ENCODE measurements at places on chromosomes 7 and 10.

DNA sequence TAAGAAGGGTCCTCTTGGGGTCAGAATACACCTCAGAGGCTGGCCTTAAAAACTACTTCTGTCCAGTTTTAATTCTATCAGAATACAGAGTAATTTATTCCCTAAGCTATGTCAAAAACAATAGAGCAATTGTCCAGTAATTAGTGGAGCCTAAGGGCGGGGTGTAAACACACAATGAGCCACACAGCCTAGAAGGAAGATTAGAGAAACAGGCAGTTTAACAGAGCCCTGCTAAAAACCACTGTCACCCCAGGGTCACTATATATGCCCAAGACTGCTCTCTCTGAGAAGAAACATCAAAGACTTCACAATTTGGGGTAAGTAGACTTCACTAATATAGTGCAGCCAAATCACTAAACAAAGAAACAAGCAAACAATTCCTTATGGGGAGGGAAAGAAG is 27.2 kb upstream of the WNT2 start:
- DNase-seq: no peak

- DNase-seq: no peak
These were observed 140.3 kb upstream of the TCF7L2 start for GRCh38 chr10:112809736-112810135.

GRCh38 chr7:121339082-121339481 is 10.3 kb downstream of the WNT16 start:
- DNase-seq: no peak

- DNase-seq: no peak
These were observed 1.8 kb downstream of the PNLIPRP3 start for GRCh38 chr10:116429288-116429977.

DNA sequence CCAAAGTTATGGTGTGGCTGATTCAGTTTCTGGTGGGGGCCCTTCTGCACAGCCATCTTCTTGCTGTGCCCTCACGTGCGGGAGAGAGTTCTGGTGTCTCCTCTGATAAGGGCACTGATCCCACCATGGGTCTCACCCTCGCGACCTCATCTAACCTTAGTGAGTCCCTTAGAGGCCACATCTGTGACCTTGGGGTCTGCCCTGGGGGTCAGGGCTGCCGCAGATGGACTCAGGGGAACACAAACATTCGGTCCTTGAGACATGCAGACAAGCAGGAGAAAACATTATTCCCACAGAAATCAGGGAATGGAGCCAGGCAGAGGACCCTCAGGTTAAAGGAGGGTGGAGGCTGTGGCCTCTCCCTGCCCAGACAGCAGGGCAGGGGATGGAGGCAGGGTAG is 177.9 kb downstream of the DNAJB6 start:
- no peak for DNase-seq

- no peak for DNase-seq
These were observed 16.0 kb downstream of the NRAP start for GRCh38 chr10:113647812-113648211.

- DNase-seq: no peak
These were observed 17.8 kb downstream of the LYZL1 start for GRCh38 chr10:29306688-29307087.

All from HL-60 (cell line).